ENCODE measurements at places on chromosomes 12 and 14. TPM values are rescaled to one million over a fixed set of nuclear protein-coding genes. Genes with fewer than 3 reads are reported as not detected.

- DNase-seq: peak; percentile 65
- peaks cover 4% of the 10 kb centered on the region for H3K4me1 ChIP-seq
- no peaks in the 10 kb centered on the region for H3K36me3 ChIP-seq
- H3K27me3 ChIP-seq: no peaks in the 10 kb centered on the region
Measured at GRCh38 chr12:15801770-15802744, 12.9 kb upstream of the EPS8 start.

GRCh38 chr14:75088153-75088552 lies 18.7 kb downstream of the ZC2HC1C start:
- peaks cover 6% of the 10 kb centered on the region for H3K36me3 ChIP-seq
- H3K27ac ChIP-seq: no peak overlapping the region
- no peak for DNase-seq
- H3K4me3 ChIP-seq: no peak overlapping the region

- H3K36me3 ChIP-seq: peaks cover 2% of the 10 kb centered on the region
- H3K4me3 ChIP-seq: no peak overlapping the region
- no peaks in the 10 kb centered on the region for H3K27me3 ChIP-seq
Measured at GRCh38 chr12:48045965-48046518, 41.8 kb upstream of the COL2A1 start.

The SPSB2 gene
- polyA plus RNA-seq: 1.8 TPM
